ENCODE measurements at places on chromosomes 4 and X. TPM values are rescaled to one million over a fixed set of nuclear protein-coding genes. Genes with fewer than 3 reads are reported as not detected.
A peak's percentile ranks its signal among the peaks of the same experiment; 100 is the strongest.

SSX1 gene
- total RNA-seq: not detected

GRCh38 chr4:119746951-119747350, 118.3 kb upstream of the PDE5A start:
- no peak for DNase-seq

RPS6KA3 gene
- total RNA-seq: 48.0 TPM

DNA sequence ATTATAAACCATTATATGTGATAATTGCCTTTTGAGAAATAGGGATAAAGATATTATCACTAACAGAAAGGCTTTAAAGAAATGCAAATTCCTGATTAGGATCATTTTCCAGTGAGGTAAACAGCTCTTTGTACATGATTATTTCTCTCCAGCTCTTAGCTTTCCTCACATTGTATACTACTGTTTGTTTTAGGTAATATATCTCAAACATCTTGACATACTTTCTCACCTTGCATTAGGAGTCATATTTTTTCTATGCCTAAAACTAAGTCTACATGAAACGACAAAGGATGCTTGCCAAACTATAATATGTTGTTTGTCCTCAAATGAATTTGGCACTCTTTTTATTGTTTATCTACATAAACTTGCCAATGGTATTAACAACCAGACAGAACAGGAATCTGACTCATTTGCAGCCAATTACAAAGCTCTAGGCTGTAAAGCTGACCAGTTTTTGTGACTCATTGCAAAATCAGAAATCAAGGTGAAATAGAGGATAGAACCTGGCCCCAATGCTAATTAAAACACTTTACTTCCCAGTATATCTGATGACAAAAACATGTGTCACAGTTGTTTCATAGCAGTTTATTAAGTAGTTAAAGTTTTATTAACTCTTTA, 107.0 kb downstream of the IQCM start:
- peak; percentile 42 for DNase-seq

DNA sequence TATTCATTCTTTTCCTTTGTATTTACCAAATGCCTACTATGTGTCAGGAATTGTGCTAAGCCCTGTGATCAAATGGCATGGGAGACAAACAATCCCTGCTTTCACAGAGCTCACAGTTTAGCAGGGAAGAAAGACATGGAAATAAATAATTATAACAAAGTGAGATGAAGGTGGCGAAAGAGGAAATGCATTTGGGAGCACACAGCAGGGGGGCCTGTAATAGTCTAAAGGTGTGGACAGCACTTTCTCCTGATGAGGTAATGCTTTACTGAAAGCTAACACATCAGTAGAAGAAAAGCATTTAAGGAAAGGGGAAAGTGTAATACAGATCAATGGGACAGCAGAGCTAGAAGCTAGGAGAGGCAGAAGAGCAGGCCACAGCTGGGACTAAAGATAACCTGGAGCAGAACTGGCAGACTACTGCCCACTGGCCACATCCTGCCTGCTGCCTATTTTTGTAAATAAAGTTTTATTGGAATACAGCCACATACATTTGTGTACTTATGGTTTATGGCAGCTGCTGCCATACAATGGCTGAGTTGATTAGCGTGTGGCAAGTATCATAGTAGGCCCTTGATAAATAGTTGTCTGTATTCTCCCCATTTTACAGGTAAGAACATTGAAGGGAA, 67.1 kb upstream of the TAPT1 start:
- DNase-seq: no peak

DNA sequence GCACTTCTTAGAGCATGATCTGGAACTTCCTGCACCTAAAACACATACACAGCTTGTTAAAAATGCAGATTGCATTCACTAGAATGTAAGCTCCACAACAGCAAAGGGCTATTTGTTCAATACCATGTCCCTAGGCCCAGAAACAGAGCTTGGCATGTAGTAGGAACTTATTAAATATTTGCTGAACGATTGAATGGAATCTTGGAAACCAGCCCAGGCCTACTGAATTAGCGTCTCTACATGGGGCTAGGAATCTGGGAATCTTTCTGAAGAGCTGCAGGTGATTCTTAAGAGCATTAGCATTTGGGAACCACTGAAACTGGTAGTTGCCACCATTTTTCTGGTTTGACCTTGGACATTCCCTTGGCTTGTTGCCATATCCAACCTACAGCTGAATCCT, 234.1 kb downstream of the STIM2 start:
- no peak for DNase-seq

DNA sequence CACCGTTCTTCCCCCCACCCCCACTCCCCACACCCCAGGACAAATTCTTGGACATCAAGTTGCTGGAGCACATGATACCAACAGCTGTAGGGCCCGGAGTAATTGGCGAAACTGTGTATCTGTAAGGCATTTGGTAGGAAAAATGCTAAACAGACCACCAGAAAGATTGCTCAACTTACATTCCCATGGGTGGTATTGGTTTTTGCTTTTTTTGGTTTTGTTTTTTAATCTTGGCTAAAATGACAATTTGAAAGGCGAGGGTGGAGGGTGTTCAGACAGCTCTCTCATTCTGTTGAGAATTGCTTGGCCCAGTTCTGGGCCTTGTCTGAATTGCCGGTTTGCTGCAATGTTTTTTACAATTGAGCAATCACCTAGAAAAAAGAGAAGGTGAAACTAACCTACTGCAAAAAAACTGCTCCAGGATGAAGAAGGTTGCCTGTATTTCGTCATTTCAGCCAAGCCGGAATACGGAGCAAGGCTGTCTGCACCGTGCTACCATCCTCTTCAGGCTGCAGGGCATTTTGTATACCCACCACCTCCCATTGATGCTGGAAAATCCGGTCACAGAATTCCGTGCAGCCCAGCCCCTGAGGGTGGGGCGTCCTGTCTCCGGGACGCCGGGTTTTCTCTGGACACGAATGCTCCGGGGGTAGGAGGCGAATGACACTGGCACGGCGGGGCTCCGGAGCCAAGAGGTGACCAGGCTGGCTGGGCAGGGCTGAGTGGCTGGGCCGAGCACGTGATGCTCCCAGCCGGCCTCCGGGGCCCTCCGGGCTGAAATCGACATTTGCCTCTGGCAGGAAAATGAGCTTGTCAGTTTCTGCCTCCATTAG, at the start of gene CLCN4:
Gene CLCN4 (plus strand): TSS at position 777 of the 833 bp plus-strand sequence. CDS start 28,058 bp downstream, outside the sequence.
- peak; percentile 36 for DNase-seq

GRCh38 chrX:115393271-115393670, 103.8 kb downstream of the LUZP4 start:
- peak; percentile 42 for DNase-seq

DNA sequence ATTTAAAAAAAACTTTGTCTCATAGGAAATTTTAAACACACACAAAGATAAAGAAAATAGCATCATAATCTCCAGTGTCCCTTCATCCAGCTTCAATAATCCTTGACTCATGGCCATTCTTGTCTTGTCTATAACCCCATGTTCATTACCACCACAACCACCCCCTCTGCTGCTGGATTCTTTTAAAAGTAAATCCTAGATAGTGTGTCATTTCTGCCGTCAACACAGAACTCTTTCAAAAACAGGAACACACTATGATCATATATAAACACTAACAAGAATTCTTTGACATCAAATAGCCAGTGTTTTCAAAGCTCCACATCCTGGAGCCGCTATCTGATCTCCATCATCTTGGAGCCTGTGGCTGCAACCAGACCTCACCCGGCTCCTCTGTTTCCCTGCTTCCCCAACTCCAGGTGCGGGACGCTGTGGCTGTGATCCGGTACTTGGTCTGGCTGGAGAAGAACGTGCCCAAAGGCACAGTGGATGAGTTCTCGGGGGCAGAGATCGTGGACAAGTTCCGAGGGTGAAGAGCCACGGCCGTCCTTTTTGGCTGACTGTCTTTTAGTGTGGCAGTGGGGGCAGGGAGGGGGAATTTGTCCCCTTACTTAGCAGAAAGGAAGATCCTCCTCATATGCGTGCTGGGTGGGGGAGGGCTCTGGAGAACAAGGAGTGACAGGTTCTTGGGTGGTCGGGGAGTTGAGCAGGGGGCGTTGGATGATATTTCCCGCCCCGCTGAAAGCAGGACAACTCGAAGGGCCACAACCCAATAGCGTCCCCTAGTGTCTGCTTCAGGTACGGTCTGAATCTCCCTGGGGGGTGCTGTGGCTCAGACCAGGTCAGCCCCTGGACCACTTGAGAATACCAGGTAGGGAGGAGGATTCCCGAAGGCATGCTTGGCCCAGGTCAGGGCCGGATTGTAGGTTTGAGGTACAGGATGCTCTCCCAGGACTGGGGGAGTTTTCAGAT, 15.6 kb downstream of the XPNPEP2 start:
- DNase-seq: no peak

DNA sequence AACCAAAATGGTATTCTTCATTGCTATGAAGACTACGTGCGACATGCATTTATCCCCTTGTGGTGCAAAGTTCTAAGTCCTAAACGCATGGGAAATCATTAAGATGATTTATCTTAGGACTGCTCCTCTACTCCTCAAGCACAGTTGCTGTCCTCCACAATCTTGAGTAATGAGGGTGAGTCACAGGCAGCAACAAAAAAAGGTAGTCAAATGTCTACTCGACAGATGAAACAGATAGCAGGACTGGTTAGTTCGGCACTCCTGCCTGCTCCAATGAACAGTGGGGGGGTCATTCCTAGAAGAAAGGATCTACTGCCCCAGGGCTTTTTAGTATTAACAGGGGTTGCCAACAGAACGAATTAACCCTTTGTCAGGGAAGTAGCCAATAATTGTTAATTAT, 233.7 kb upstream of the FGF13 start:
- no peak for DNase-seq

DNA sequence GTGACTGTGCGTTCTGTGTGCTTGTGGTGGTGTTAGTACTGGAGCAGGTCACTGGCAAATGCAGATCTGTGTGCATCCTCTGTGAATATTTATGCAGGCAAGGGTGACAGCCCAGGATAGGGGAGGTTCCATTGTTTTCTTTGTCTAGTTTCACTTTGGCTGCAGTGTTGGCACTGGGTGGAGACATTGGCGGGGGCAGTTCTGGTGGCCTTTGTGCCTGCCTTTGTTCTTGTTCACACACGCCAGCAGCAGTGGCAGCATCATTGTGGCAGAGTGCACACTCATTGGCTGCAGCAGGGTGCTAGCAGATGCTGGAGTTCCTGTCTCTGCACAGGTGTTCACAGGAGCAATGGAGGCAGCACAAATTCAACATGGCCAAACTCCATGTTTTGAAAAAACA, 495.3 kb downstream of the UBE2NL start:
- DNase-seq: no peak

GRCh38 chrX:14352511-14352910, 176.8 kb upstream of the GLRA2 start:
- DNase-seq: no peak

DNA sequence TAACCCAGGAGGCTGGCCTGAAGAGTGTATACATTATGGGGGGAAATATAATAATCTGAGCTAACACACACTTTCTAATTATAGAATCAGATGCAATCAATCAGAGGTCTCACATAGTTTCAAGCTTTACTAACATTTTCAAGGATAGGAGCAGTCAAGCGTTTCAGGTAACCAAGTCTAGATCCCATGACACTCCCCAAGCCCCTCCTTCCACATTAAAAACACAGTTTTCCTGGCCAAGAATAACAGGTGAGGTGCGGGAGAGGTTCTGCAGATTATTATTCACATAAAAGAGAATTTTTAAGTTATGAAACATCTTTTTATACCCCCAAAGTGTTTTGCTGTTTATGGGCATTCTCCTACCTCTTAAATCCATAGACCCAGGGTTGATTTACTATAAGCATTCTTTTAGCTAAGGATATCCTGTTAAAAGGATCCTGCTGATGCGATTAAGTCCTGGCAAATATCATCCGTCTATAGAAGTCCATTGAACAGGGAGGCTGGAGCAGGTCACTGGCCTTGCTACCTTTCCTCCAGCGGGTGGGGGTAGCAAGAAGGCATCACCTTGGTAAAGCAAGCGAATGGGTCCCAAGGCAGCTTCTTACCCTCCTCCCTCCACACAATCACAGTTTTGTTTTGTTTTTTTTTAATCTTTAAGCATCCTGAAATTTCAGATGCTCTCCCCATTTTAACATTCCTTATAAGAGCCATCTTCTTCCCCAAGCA, 104.7 kb upstream of the GPM6A start:
- DNase-seq: no peak

DNA sequence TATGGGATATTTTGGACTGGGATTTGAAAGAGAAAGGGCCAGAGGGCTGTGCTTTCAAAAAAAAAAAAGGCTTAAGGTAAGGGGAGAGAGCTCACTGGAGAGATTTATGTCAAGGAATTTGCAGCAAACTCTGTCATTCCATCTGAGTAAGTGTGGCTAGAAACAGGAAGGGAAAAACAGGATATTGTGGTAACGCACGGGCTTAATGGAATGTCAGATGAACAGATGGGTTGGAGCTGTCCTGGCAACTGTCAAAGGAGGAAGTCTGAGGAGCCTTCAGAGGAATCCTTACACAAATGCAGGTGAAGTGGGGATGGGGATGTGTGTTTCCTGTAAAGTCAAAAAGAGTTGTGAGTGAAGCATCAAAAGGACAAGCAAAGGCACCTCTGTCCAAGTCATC, 15.1 kb upstream of the NKX3-2 start:
- peak; percentile 67 for DNase-seq

DNA sequence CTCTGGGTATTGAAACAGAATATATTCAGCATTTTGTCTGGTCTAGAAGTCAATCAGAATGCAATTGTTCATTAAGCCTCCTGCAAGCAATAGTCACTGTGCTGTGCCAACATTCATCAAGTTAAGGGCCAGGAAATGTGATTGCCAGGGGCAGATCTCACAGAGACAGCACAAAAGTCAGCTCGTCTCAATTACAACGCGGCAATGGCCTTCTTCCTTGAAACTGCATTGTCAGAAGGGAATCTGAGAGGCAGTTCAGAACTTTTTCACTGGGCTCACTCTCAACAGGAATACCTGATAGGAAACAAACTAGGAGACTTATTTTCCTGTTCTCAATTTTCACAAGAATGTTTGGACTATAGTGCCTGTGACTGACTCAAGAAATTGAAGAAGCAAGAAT, 131.1 kb upstream of the NR3C2 start:
- DNase-seq: no peak

GRCh38 chr4:71187404-71188155, 151.2 kb upstream of the SLC4A4 start:
- peak; percentile 45 for DNase-seq

DNA sequence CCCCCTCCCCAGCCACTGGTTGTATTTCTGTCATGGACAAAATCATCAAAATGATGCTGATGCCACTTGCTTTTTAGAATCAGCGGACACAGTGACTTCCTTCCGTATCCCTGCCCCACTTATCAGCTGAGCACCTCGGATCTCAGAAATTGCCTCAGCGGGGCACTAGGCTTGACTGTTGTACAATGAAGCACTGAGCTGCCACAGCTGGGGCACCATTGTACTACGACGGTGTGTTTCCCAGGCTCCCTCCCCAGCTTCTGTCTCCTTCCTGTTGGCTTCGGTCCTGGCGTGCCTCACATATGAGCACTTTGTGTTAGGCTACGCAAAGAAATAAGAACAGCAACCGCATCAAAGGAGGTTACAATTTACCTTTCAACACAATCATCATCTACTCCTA, 82.4 kb downstream of the F11 start:
- no peak for DNase-seq

F9 gene
- total RNA-seq: not detected

- no peak for DNase-seq
These were observed 111.7 kb downstream of the HMX1 start for GRCh38 chr4:8759987-8760386.
